Kidney (tissue), 22 donors: ENCODE measurements at places on chromosomes 4 and X.

- H3K27ac ChIP-seq, result no peak overlapping the region
- H3K4me3 ChIP-seq, result no peak overlapping the region
- no peaks in the 10 kb centered on the region for H3K36me3 ChIP-seq
- no peaks in the 10 kb centered on the region for H3K27me3 ChIP-seq
- peaks cover 6% of the 10 kb centered on the region for H3K4me1 ChIP-seq
- no peak for DNase-seq
Measured at GRCh38 chr4:47930971-47931804, 16.8 kb upstream of the NFXL1 start.

- DNase-seq, result no peak
- no peaks in the 10 kb centered on the region for H3K36me3 ChIP-seq
- H3K4me3 ChIP-seq, result no peak overlapping the region
- H3K27ac ChIP-seq, result no peak overlapping the region
- no peaks in the 10 kb centered on the region for H3K27me3 ChIP-seq
Measured at GRCh38 chr4:117327491-117327890, 242.1 kb upstream of the TRAM1L1 start.

- no peaks in the 10 kb centered on the region for H3K36me3 ChIP-seq
- no peak for DNase-seq
- no peak overlapping the region for H3K4me3 ChIP-seq
- no peak overlapping the region for H3K27ac ChIP-seq
- H3K4me1 ChIP-seq, result no peaks in the 10 kb centered on the region
- H3K27me3 ChIP-seq, result no peaks in the 10 kb centered on the region
Measured at GRCh38 chrX:148223361-148223760, 242.2 kb downstream of the FMR1NB start.

DNA sequence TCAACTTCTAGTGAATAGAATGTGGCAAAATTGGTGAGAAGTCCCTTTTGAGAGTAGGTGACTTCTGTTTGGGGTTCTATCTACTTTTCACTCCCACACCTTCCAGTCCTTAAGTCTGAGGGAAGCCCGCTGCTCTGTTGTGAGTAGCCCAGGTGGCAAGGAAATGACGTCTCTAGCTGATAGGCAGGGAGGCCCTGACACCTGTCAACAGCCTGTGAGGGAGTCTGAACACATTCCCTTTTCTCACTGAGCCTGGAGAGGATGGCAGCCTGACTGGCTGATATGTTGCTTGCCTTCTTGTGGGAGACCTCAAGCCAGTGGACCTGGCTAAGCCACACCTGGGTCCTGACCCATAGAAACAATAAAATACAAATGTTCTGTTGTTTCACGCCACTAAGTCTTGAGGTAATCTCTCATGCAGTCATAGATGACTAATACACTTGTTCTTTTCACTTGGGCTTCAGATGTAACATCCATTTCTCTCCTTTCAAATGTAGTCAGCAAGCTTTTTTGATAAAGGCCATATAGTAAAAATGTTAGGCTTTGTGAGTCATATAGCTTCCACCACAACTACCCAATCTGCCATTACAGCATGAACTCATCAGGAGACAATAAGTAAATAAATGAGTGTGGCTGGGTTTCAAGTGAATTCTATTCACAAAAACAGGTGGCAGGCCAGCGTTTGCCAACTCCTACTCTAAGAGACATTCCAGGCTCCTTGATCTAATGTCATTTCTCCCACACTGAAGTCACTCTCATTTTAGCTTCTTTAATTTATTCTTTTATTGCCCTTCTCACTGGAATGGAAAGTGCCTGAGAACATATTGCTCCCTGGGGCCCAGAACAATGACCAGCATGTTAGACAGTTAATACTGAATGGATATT lies 265.1 kb upstream of the MAD2L1 start:
- H3K36me3 ChIP-seq, result no peaks in the 10 kb centered on the region
- no peak overlapping the region for H3K4me3 ChIP-seq
- no peak overlapping the region for H3K27ac ChIP-seq
- no peaks in the 10 kb centered on the region for H3K27me3 ChIP-seq

GRCh38 chr4:7867191-7867590 lies 72.5 kb downstream of the AFAP1 start:
- no peak overlapping the region for H3K4me3 ChIP-seq
- DNase-seq, result no peak
- peaks cover 2% of the 10 kb centered on the region for H3K4me1 ChIP-seq
- H3K27me3 ChIP-seq, result no peaks in the 10 kb centered on the region
- H3K36me3 ChIP-seq, result no peaks in the 10 kb centered on the region
